Activated naive CD8-positive, alpha-beta T cell treated with anti-CD3 and anti-CD28 coated beads, Interleukin-2, amount 10 ng/mL, durations not matched to agents 7 days and 5 days (primary cell): ENCODE measurements at places on chromosomes 11 and 22. TPM values are rescaled to one million over a fixed set of nuclear protein-coding genes. Genes with fewer than 3 reads are reported as not detected.

The OR56B4 gene
- not detected for total RNA-seq

The ACR gene
- total RNA-seq = not detected

The GSTP1 gene
- 219 TPM for total RNA-seq

The CEP126 gene
- 1.5 TPM for total RNA-seq

The PNPLA3 gene
- total RNA-seq = 0.45 TPM

The BTG4 gene
- not detected for total RNA-seq

The YAP1 gene
- 0.11 TPM for total RNA-seq

The RASSF7 gene
- total RNA-seq = 36.5 TPM

The NXPE2 gene
- total RNA-seq = not detected
